ENCODE measurements at places on chromosomes 16 and 17.
A peak's percentile ranks its signal among the peaks of the same experiment; 100 is the strongest.

GRCh38 chr17:43695970-43696865 lies 34.5 kb upstream of the MEOX1 start:
- no peak for DNase-seq

GRCh38 chr17:52376137-52376536 lies 217.6 kb upstream of the CA10 start:
- no peak for DNase-seq

DNA sequence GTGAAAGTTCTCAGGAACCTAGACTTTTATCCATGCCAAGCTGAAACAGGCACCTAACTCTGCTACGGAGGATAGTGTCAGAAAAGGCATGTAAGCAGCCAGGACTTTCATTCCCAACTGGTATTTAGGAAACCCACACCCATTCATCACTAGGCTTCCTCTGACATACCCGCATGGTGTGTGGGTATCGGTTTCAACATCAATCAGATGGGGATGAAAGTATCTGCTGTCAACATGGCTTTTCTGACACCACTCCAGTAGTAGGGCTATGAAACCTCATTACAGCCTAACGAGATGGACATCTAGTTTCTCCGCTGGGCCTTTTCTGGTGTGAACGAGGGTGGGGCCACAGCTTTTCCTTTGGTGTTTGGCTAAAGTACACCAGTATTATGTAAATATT lies 1178.3 kb downstream of the CDH11 start:
- no peak for DNase-seq

DNA sequence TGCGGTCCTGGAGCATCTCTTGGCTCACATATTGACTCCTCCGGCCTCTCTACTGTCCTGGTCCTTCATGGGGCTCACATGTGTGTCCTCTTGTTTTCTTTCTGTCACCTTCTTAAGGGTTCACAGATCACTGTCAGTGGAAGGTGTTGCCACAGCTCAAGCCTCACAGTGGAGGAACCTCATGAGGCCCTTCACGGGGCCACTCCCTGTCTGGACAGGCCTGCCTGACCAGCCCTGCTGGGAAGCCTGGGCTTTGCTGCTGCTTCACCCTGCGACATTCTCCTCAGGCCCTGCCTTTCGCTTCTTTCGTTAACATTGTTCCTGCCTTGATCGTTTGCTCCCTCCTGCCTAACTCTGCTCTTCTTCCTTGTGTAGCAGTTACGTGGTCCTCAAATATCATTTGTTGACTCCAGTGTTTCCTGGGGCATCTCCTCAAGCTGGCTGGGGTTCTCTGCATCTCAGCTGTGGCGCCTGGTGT lies 55.9 kb downstream of the WDR45B start:
- no peak for DNase-seq

- DNase-seq, result no peak
Observed at GRCh38 chr16:26701243-26701886, 365.4 kb upstream of the C16orf82 start.

GRCh38 chr17:17780922-17781590 lies 55.7 kb downstream of the SREBF1 start:
- no peak for DNase-seq

DNA sequence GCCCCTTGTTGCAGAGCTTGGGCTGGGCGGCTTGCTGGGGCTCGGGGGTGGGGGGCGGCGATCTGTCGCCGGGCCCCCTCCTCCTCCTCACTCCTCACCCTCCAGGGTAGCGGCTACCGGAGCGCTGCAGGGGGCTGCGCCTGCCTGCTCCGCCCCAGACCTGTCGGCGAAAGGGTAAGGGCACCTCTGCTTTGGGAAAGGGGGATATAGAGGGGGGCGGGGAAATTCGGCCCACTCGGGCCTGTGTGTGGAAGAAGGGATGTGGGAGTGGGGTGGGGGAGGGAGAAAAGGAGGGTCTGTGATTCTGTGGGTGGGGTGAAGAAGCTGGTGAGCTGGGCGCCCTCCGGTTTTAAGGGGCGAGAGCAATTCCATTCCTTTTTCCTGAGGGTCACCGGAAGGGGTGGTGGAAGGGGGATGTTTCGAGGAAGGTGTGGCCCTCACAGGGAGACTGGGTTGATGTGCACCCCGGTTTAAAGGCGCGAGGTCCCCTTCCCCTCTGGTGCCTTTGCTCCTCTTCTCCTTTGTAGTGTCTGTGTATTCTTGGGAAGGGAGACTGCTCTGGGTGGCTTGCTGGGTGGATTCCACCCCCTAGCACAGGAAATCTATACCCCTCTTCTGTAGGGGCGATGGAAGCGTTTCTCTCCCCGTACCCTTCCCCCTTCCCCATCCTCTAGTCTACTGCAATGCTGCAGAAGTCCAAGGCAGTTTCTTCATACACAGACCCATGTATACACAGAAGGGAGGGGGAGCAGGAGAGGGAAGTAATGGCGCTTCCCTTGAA lies 878 bp downstream of the TAOK1 start:
- peak; percentile 7 for DNase-seq

DNA sequence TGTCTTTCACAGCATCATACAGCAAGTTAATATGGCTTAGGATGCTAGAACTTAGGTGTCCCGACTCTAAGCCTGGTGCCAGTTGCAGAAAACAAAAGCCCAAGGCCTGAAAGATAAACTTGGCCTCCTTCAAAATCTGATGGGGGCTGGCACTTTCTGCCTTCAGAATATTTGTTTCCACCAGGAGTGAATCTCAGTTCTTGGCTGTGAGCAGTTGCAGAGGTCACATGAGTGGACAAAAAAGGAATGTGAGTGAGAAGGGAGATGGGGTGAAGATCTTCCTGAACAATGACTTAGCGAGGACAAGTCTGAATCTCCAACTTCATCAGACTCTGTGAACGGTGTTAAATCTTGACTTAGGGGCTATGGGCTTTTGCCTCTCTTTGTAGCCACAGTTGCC lies 46.6 kb downstream of the HOXB1 start:
- DNase-seq, result no peak

- DNase-seq, result no peak
Observed at GRCh38 chr16:67677712-67678111, 11.1 kb downstream of the C16orf86 start.

DNA sequence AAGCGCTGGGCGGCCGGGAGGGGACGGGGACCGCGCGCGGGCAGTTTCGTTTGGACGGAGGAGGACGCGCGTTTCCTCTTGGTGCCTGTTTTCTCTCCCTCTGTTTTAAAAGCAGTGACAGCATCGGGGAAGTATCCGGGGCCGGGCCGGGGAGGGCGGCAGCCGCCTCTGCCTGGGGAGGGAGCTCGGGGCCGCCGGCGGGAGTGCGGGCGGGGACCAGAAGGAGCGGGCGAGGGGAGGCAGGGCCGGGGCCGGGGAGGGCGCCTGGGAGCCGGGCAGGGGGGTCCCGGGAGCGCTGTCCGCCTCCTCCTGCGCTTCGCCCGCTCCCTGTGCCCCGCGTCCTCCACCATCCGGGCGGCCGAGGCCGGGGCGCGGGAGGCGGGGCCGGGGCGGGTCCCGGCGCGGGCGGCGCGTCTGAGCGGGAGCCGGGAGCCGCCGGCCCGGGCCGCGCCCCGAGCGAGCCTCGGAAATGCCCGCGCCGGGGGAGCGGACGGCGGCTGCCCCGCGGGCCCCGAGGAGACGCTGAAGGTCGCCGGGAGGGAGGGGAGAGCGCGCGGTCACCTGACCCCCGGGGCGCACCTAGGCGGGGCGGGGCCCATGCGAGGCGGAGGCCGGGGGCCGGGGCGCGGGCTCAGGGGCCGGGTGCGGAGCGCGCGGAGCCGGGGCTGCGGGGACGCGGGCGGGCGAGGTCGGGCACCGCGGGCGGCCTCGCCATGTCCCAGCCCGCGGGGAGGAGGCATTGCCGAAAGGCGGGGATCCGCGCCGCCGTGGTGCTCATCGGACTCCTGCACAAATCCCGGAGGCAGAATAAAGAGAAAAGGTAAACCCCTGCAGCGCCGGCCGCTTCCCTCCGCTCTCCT lies 57.3 kb downstream of the RAP1GAP2 start:
- peak; percentile 24 for DNase-seq

DNA sequence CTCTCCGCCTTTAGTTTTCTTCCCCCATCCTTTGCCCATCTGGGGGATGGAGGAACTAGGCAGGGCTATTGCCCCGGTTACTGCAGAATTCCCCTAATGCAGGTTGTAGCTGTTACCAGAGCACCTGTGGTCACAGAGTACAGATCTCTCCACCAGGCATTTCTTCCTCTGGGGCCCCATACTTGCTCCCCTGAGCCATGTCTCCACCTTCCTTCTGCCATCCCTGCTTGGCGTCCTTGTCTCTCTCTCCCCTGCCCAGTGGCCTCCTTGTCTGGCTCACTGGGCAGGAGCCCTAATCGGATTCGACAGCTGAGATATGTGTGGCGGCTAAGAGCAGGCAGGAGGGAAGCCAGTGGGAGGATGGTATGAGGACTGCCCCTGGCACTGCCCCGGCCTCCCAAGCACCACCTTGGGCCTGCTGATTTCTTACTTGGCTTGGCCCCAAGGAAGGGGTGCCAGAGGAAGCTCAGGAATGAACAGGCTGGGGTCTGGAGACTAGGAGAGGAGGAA lies 2.0 kb downstream of the RARA start:
- no peak for DNase-seq

DNA sequence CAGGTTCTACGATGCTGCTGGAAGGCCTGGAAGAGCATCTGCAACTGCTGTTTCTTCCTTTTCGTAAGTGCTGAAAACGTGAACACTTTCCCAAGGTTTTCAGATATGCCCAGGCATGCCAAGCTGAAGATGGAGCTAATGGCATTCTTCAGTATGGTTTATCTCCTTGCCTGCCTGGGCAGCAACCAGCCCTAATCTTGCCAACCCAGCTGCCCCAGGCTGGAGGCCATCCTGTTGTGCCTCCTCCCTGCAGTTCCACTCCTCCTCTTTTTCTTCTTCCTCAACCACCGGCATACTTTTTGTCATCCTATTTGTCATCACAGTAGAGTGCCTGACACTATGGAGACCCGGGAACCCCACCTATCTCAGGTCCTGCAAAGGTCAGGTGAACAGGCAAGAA lies 1849.3 kb downstream of the TP53TG3F start:
- DNase-seq, result no peak

DNA sequence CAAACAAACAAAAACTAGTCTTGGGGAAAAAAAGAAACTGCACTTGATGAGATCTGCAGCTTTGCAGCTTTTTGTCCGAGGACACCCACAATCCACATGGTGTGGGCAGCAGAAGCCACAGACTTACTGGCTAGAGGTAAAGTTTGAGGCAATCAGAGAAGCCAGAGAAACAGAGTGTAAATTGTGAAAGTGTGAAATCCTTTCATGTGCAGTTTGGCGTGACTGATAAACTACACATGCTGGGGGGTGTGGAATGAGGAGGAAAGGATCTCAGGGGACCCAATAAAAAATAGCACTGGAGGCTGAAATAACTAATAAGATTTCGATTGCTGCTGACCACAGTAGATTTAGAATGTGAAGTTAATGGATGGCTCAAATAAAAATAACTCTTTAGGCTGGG lies 42.4 kb upstream of the HOXB13 start:
- no peak for DNase-seq

GRCh38 chr16:4160658-4161430 lies 44.6 kb upstream of the ADCY9 start:
- DNase-seq, result no peak

DNA sequence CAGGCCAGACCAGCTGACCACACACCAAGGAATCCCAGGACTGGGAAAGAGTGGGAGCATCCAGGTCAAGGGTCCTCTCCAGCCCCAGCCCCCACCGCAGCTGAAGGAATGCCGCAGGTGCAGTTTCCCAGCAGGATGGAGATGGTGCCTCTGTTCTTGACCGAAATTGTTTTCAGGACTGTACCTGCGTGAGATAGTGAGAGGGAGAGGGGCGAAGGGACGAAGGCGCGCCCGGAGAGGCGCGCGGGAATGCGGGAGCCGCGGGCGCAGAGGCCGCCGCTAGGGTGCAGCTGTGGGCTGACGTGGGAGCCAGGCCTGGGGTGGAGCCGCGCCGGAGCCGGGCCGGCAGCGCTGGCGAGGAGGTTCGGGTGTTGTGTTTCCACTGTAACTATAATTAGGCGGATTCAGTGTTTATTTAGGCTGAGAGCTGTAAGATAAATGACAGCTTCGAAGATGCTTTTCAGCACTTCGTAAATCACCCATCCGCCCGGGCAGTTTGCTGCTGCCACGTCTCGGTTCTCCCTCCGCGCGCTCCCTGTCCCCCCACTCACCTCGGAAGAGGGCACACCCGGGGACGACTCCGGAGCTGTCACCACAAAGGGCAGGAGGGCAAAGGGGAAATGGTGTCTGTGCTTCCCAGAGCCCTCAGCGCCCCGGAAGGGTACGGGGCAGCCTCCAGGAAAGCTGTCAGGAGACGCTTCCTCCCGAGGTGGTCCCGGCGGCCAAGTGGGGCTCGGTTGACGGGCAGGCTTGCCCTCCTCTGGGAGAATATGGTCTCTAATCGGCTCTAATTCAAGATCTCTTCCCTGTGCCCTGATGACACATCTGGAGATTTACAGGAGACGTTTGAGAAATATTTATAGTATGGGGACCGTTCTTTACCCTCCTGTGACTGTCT lies 38.2 kb downstream of the HOXB1 start:
- peak; percentile 51 for DNase-seq

GRCh38 chr16:595942-596735 lies 6.3 kb downstream of the RAB40C start:
- no peak for DNase-seq

DNA sequence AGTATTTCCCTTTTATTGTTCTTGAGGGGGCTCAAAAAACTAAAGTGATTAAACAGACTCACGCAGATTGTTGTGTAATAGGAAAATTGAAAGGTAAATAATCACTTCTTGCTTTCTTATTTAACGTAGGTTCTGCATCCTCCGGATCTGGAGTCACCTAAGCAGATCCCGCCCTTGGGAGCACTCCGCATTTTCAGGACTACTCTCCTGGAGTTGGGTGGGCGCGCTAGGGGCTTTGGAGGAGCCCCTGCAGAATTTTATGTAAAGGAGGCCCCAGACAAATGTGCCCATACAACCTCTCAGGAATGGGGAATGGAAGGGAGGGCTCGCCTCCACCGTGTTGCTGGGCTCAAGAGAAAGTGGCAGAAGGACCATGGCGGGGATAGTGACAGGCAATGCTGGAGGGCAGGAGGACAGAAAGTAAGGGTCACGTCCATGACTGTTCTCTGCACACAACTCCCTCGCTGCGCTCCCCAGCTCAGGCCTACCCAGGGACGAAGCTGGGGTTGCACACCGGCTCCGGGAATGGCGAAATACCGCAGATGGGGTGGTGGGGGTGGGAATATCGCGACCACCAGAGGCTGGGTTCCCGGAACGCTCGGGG lies 8.3 kb downstream of the MT2A start:
- no peak for DNase-seq

Measured in T-helper 2 cell treated with Interferon-gamma antibody and Interleukin-4, amounts not matched to agents 5 μg/mL and 100 μg/mL, for 36 hours (primary cell).